ENCODE measurements at places on chromosomes 5 and 9. TPM values are rescaled to one million over a fixed set of nuclear protein-coding genes. Genes with fewer than 3 reads are reported as not detected.

Gene SPARC
- total RNA-seq, result 176 TPM

Gene PCDHGA7
- total RNA-seq, result 0.92 TPM

Gene ARID3C
- not detected for total RNA-seq

Gene EPB41L4B
- total RNA-seq, result 17.4 TPM

Gene INSL6
- total RNA-seq, result not detected

Gene MYMK
- not detected for total RNA-seq

Gene DBH
- total RNA-seq, result not detected

Gene KIAA1958
- total RNA-seq, result 0.84 TPM

Gene KIF4B
- not detected for total RNA-seq

Gene AMBP
- total RNA-seq, result not detected

Gene FRRS1L
- total RNA-seq, result 0.07 TPM

Gene HDHD3
- total RNA-seq, result 18.0 TPM

Gene RXFP3
- not detected for total RNA-seq

Gene DBN1
- total RNA-seq, result 126 TPM

Gene CDC20B
- total RNA-seq, result not detected

Gene BTNL8
- total RNA-seq, result not detected

Gene SOX30
- not detected for total RNA-seq

Gene CETN3
- 15.7 TPM for total RNA-seq

Gene SLC34A1
- not detected for total RNA-seq

Gene JAKMIP2
- total RNA-seq, result 0.14 TPM

Gene ECM2
- not detected for total RNA-seq

Gene SPINK1
- total RNA-seq, result not detected

Gene ZNF658
- 3.1 TPM for total RNA-seq

Gene TEX48
- not detected for total RNA-seq

Gene NUDT2
- 52.5 TPM for total RNA-seq

Gene OTULINL
- total RNA-seq, result 0.99 TPM

Gene SYNPO
- total RNA-seq, result 7.3 TPM

Gene EXOSC2
- 34.4 TPM for total RNA-seq

Gene POLR1E
- total RNA-seq, result 35.8 TPM

Gene FGF10
- not detected for total RNA-seq

Gene TTC39B
- total RNA-seq, result 5.4 TPM

Gene HAVCR2
- not detected for total RNA-seq

Gene ADAMTS6
- 2.2 TPM for total RNA-seq

Gene AGXT2
- not detected for total RNA-seq

Gene CARTPT
- total RNA-seq, result not detected

Gene FAM78A
- 0.37 TPM for total RNA-seq

Gene IFNA21
- total RNA-seq, result not detected

Gene C9orf50
- not detected for total RNA-seq

Gene FOXI1
- not detected for total RNA-seq

Gene PCDHA1
- total RNA-seq, result 0.14 TPM

Gene PTGER4
- 10.8 TPM for total RNA-seq

Gene CDH18
- 0.23 TPM for total RNA-seq

Gene SLC46A2
- not detected for total RNA-seq

Gene GARIN3
- total RNA-seq, result not detected
